Left renal pelvis (tissue), 4 donors: ENCODE measurements at places on chromosomes 5 and 9. TPM values are rescaled to one million over a fixed set of nuclear protein-coding genes. Genes with fewer than 3 reads are reported as not detected.

GRCh38 chr9:34151398-34151797 lies 24.9 kb upstream of the DCAF12 start:
- DNase-seq = no peak

DNA sequence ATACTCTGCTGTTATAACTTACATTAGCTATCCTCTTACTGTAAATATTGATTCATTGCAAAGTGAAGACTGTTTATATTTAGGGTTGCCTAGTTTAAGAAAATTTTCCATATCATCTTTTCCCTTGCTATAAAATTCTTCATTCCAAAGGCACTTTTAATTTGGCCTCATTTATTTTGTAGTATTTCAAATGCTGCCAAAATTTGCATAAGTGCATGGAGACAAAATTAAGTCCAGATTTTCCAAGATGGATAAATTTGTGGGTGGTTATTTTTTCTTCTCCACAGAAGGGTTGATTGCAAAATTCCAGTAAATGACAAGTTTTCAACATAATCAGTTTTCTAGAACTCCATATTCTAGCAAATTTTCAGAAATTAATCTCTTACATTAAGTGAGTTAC lies 141.5 kb upstream of the MTAP start:
- DNase-seq = no peak

DNA sequence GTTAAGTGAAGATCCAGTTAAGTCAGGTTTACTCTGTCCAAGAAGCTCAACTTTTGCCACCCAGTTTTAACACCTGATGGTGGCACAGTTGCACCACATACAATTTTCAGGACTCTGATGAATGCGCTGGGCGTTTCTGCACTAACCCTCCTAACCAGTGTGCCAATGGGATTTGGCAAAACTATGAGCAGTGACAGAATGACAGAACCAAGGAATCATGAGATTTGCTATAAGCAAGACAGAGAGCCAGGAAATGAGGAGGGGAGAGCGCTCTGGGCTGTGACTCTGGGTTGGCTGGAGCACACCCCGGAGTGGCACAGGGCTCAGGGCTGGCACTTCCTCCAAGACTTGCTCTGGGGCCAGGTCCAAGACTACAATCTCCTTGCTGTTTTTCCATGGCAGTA lies 84.1 kb downstream of the SH3PXD2B start:
- DNase-seq = no peak

DNA sequence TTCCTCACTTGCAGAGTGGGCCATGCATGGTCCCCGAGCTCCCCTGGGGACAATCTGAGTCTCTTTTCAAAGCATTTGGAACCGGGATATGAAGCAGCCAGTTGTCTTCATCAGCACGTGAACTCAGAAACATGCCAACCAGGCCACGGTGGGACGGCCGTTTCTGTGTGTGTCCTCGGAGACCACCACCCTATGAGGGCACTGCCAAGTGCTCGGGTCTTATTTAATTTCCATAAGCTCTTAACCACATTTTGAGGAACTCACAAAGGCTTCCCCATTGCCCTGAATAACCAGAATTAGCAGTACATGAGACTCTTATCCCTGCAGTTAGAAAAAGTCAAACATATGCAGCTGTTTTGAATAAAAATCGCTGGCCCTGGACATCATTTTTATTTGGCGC lies 60.1 kb downstream of the OTULIN start:
- no peak for DNase-seq

Gene FOXD4
- polyA plus RNA-seq = 1.4 TPM

DNA sequence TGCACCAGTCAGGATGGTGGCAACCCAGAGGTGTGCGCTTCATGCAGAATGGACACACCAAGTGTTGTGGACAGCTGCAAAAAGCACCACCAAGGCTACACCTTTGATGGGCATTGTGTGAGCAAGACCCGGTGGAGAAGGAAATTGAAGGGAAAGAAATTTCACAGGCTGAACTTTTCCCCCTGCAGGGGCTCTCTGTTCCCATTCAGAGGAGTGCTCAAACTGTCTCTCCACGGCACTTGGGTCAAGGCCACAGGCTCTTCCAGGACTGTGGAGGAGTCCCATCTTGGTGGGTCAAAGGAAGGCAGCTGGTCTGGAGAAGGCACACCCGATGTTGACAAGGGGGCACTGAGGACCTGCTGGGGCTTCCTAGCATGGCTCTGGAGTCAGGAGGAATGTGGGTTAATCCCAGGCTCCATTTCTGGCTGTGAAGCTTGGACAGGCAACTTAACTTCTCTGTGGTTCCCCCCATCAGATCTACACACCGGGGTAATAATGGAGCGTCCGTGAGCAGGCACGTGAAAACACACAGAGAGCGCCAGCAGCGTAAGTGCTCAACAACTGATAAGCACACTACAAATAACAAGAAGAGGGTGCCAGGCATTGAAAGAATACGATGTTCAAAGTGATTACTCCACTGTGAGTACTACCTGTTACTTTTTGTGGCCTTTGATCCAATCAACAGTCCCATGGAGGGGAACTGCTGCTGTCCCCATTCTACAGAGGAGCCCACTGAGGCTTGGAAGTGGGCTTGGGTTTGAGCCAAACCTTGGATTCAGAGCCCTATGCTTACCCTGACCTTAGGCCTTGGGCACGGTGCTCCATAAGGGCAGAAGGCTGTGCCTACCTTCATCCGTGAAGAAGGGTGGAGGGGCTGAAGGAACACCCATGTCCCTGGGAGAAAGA lies 34.2 kb upstream of the TIFAB start:
- no peak for DNase-seq

Gene LARP1
- 151 TPM for polyA plus RNA-seq

- no peak for DNase-seq
Measured at GRCh38 chr5:42268630-42269029, 154.6 kb upstream of the GHR start.

- DNase-seq = no peak
Measured at GRCh38 chr5:66255714-66256113, 111.6 kb downstream of the SREK1 start.

DNA sequence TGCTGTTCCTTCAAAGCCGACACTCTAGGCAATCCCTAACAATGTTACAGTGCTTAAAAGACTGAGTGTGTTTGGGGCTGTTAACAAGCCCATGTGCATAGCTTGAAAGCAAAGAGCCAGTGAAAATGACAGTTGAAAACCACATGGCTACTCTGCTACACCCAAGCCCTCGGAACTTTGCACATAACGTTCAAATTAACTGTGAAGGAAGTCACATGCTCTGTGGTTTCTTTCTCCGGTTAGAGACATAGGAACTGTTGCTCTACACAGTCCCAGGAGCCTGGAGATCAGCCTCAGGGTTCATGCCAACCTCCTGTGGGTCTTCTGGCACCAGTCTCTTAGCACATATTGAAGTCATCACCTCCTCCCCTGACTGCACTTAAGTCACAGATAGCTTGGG lies 51.1 kb downstream of the C9orf152 start:
- DNase-seq = no peak

DNA sequence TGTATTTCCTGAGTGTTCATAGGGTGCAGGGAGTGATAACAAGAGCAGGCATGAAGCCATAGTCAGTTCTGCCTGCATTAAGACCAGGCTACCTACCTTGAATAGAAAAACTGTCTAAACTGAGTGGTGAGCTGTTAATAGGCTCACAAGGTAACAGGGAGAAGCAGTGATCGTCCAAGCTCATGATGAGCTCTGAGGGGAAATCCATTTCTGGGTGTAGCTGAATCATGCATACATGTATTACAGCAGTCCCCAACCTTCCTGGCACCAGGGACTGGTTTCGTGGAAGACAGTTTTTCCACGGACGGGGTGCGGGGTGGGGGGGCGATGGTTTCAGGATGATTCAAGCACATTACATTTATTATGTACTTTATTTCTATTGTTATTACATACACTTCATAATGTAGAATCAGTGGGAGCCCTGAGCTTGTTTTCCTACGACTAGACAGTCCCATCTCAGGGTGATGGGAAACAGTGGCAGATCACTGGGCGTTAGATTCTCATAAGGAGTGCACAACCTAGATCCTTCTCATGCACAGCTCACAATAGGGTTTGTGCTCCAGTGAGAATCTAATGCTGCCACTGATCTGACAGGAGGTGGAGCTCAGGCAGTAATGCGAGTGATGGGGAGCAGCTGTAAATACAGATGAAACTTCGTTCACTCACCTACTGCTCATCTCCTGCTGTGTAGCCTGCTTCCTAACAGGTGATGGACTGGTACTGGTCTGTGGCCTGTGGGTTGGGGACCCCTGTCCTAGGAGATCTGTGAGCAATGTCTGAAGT lies 100.0 kb upstream of the IL6ST start:
- no peak for DNase-seq

Gene SUSD1
- 32.3 TPM for polyA plus RNA-seq

- DNase-seq = no peak
Measured at GRCh38 chr9:133737071-133737773, 930 bp downstream of the SARDH start.

DNA sequence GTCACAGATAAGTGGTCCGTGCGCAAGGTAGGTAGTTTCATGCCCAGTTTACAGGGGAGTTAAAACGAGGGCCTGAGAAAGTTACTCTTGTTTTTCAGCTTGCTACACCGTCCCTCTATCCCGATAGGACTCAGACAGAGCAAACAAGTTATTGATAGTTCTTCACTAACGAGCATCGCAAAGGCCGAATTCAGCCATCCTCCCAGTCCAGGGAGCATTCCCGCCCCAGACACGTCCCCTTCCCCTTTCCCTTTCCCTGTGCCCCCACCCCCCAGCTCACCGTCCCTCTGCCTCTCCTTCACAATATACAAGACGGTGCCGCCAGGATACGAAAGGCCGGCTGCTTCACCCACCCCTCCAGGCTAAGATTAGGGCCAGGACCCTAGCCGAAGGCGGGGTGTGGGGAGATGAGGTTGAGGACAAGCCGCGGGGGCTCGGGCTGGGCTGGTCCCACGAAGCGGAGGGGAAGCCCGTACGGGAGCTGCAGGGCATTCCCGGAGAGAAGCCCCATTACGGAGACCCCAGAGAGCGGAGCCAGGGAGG lies 599 bp downstream of the KIAA1191 start:
- no peak for DNase-seq
